A549 treated with ZK216348 at 1 μM for 4 hours (cell line): ENCODE measurements at places on chromosomes 5 and 9. TPM values are rescaled to one million over a fixed set of nuclear protein-coding genes. Genes with fewer than 3 reads are reported as not detected.

Gene STC2
- 43.1 to 66.8 TPM (median 48.5 TPM) in 5 replicates for total RNA-seq

Gene ANKRA2
- 7.5 to 12.6 TPM (median 10.4 TPM) in 5 replicates for total RNA-seq

Gene RAB3C
- total RNA-seq, result not detected in 5 replicates

Gene ARSI
- 22.1 to 46.5 TPM (median 38.3 TPM) in 5 replicates for total RNA-seq

Gene EIF4E1B
- not detected in 5 replicates for total RNA-seq

Gene SPATA31E1
- total RNA-seq, result not detected in 5 replicates

Gene ENTPD2
- 1.0 to 2.3 TPM (median 1.5 TPM) in 5 replicates for total RNA-seq

Gene CMYA5
- 0.07 to 0.53 TPM (median 0.18 TPM) in 5 replicates for total RNA-seq

Gene PIP5K1B
- 0.08 TPM in 1 of 5 replicates, not detected in the others for total RNA-seq

Gene OMD
- not detected in 5 replicates for total RNA-seq

Gene IL9
- total RNA-seq, result not detected in 5 replicates

Gene FAM151B
- total RNA-seq, result 1.2 to 2.3 TPM (median 1.9 TPM) in 5 replicates

Gene RELL2
- total RNA-seq, result 2.2 to 5.2 TPM (median 3.9 TPM) in 5 replicates

Gene EGFLAM
- 0.26 TPM in 1 of 5 replicates, not detected in the others for total RNA-seq

Gene SLC36A3
- total RNA-seq, result not detected in 5 replicates

Gene ADAMTS6
- 0.02 to 0.19 TPM (median 0.11 TPM) in 5 replicates for total RNA-seq

Gene IL5
- not detected in 5 replicates for total RNA-seq

Gene IFNE
- total RNA-seq, result 1.0 to 2.2 TPM (median 1.7 TPM) in 5 replicates

Gene MARVELD2
- total RNA-seq, result 2.0 to 3.2 TPM (median 2.8 TPM) in 5 replicates

Gene STK32A
- total RNA-seq, result 0.20 to 0.74 TPM (median 0.29 TPM) in 5 replicates

Gene IFNA21
- not detected in 5 replicates for total RNA-seq

Gene ADGRD2
- total RNA-seq, result not detected in 5 replicates

Gene CCDC192
- total RNA-seq, result not detected in 5 replicates

Gene PCDHB10
- not detected in 5 replicates for total RNA-seq

Gene PCDHGA12
- total RNA-seq, result not detected in 5 replicates

Gene TAF1L
- total RNA-seq, result 0.02 TPM in 1 of 5 replicates, not detected in the others

Gene COL5A1
- 33.7 to 68.2 TPM (median 47.1 TPM) in 5 replicates for total RNA-seq

Gene DIPK1B
- 4.4 to 10.4 TPM (median 9.4 TPM) in 5 replicates for total RNA-seq

Gene GABRP
- total RNA-seq, result not detected in 5 replicates

Gene LAMC3
- total RNA-seq, result 1.2 to 2.8 TPM (median 2.0 TPM) in 5 replicates
